ENCODE measurements at places on chromosomes 13 and 19. TPM values are rescaled to one million over a fixed set of nuclear protein-coding genes. Genes with fewer than 3 reads are reported as not detected.

GRCh38 chr19:23101241-23101640 lies 15.6 kb upstream of the ZNF730 start:
- DNase-seq, result no peak
- no peaks in the 10 kb centered on the region for H3K4me1 ChIP-seq
- H3K4me3 ChIP-seq, result no peak overlapping the region
- no peaks in the 10 kb centered on the region for H3K27me3 ChIP-seq

DNA sequence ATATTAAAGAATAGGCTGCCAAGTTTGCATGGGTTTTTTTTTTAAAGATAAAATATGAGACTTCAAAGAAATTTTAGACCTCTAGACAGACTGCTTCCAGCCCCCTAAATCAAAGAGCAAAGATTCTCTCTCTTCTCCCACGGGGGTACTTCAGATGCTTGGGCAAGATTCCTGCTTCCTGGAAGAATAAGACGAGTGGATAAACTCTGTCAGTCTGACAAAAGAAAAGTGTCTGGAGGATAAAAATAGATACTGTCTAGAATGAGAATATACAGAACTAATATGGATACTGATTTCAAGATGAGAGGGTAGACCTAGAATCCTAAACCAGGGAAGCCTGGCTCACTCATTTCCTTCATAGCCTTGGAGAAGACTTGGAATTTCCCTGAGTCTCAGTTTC lies 435.1 kb downstream of the FOXO1 start:
- H3K27ac ChIP-seq, result no peak overlapping the region
- no peaks in the 10 kb centered on the region for H3K36me3 ChIP-seq
- no peak overlapping the region for H3K4me3 ChIP-seq
- no peaks in the 10 kb centered on the region for H3K4me1 ChIP-seq
- no peaks in the 10 kb centered on the region for H3K27me3 ChIP-seq
- no peak for DNase-seq

GRCh38 chr19:18804643-18805042 lies 13.5 kb upstream of the COMP start:
- H3K36me3 ChIP-seq, result no peaks in the 10 kb centered on the region
- H3K27me3 ChIP-seq, result no peaks in the 10 kb centered on the region
- no peak overlapping the region for H3K4me3 ChIP-seq

GRCh38 chr13:96417939-96418685 lies 328.2 kb downstream of the HS6ST3 start:
- no peak for DNase-seq
- H3K4me1 ChIP-seq, result no peaks in the 10 kb centered on the region
- H3K36me3 ChIP-seq, result no peaks in the 10 kb centered on the region
- no peaks in the 10 kb centered on the region for H3K27me3 ChIP-seq
- no peak overlapping the region for H3K27ac ChIP-seq

DNA sequence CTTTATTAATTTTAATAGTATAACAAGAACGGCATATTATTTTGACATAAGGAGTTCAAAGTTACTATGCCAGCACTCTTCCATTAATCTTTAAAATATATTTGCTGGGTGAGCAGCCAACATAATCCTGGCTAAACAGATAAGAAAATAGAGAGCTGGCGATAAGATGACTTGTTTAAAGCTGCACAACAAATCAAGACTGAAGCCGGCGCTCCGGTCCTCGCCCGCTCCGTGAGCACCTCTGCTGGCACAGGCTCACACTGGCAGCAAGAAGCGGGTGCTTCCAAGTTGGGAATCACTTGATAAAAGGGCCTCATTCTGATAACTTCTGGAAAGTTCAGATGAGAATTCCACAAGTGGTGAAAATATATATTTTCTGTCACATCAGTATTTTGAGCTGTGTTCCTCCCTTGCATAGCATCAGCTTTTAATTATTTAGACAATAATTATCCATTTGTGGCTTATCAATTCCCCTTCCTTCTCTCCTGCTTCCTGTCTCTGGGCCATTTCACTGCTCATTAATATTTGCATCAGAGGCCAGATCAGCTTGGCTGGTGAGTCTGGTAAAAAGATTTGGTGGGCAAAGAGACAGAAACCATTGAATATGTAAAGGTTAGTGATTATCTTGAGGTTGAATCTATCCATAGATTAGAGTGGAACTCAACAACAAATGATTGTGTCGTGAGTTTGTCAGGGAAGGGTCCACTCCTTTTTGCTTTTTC lies 205.3 kb downstream of the MZT1 start:
- no peak for DNase-seq
- H3K4me1 ChIP-seq, result no peaks in the 10 kb centered on the region
- H3K27ac ChIP-seq, result no peak overlapping the region

DNA sequence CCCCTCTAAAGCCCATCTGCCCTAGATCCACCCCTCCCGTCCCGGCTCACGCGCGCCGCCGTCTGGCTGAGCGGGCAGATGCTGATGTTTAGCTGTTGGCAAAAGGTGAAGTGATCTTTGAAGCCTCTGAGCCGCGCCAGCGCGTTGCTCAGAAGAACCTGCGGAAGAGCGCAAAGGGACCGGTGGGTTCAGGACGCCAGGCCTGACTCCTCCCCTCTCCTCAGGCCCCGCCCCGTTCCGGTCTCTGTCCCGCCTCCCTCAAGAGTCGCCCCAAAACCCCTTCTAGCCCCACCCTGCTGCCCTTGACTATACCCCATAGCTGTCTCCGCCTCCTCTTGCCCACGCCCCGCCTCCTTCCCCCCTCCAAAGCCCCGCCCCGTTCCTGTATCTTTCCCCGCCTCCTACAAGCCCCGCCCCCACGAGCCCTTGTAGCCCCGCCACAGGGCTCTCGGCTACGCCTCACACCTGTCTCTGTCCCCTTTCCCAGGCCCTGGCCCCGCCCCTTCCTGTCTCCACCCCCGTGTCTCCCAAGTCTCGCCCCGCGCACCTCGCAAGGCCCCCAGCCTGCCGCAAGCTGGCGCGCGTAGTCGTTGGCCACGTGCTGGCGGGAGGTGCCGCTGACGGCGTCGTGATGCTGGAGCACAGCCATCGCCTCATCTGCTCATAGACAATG lies 9.5 kb downstream of the MAN2B1 start:
- H3K27ac ChIP-seq, result no peak overlapping the region
- no peak for DNase-seq
- H3K4me1 ChIP-seq, result no peaks in the 10 kb centered on the region
- peaks cover 7% of the 10 kb centered on the region for H3K36me3 ChIP-seq
- no peaks in the 10 kb centered on the region for H3K27me3 ChIP-seq

GRCh38 chr13:41928323-41928722 lies 32.6 kb downstream of the VWA8 start:
- no peak overlapping the region for H3K27ac ChIP-seq
- peaks cover 10% of the 10 kb centered on the region for H3K36me3 ChIP-seq
- no peak overlapping the region for H3K4me3 ChIP-seq
- H3K4me1 ChIP-seq, result no peaks in the 10 kb centered on the region

GRCh38 chr13:75356421-75356820 lies 125.5 kb downstream of the TBC1D4 start:
- DNase-seq, result no peak
- H3K4me1 ChIP-seq, result no peaks in the 10 kb centered on the region
- H3K36me3 ChIP-seq, result no peaks in the 10 kb centered on the region
- H3K27me3 ChIP-seq, result no peaks in the 10 kb centered on the region
- H3K4me3 ChIP-seq, result no peak overlapping the region

GRCh38 chr19:31340042-31341025 lies 8.9 kb downstream of the TSHZ3 start:
- peak; percentile 17 for DNase-seq
- H3K4me1 ChIP-seq, result no peaks in the 10 kb centered on the region
- no peak overlapping the region for H3K4me3 ChIP-seq
- peaks cover 6% of the 10 kb centered on the region for H3K27me3 ChIP-seq
- H3K36me3 ChIP-seq, result no peaks in the 10 kb centered on the region

DNA sequence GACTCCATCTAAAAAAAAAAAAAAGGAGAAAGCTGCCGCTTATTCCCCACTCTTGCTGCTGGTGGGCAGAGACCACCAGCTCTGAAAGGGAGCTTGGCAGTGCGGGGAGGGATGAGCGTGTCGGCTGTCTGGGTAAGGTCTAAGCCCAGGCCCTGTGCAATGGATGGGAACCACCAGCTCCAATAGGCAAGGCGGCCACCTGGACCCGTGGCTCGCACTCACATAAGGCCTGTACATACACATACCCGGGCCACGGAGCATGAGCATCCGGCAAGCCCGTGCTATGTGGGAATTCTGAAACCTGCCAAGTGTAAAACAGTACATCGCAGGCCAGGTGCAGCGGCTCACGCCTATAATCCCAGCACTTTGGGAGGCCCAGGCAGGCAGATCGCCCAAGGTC lies 56.6 kb upstream of the USE1 start:
- H3K27me3 ChIP-seq, result no peaks in the 10 kb centered on the region
- no peaks in the 10 kb centered on the region for H3K4me1 ChIP-seq

- H3K36me3 ChIP-seq, result no peaks in the 10 kb centered on the region
- no peaks in the 10 kb centered on the region for H3K4me1 ChIP-seq
- no peak overlapping the region for H3K27ac ChIP-seq
- H3K4me3 ChIP-seq, result no peak overlapping the region
- H3K27me3 ChIP-seq, result peaks cover 6% of the 10 kb centered on the region
- DNase-seq, result no peak
Observed at GRCh38 chr13:43200736-43201135, 177.3 kb downstream of the DNAJC15 start.

GRCh38 chr19:15871570-15871969 lies 26.3 kb downstream of the CYP4F2 start:
- H3K27me3 ChIP-seq, result no peaks in the 10 kb centered on the region
- H3K36me3 ChIP-seq, result no peaks in the 10 kb centered on the region
- no peak for DNase-seq
- H3K4me3 ChIP-seq, result peak overlapping the region; percentile 35

- no peaks in the 10 kb centered on the region for H3K27me3 ChIP-seq
- no peaks in the 10 kb centered on the region for H3K36me3 ChIP-seq
- peak overlapping the region; percentile 78 for H3K4me3 ChIP-seq
- DNase-seq, result no peak
- H3K27ac ChIP-seq, result peak overlapping the region; percentile 31
- peaks cover 15% of the 10 kb centered on the region for H3K4me1 ChIP-seq
Observed at GRCh38 chr19:18203408-18203862, 407 bp downstream of the RAB3A start.

GRCh38 chr13:57552437-57552836 lies 79.1 kb upstream of the PCDH17 start:
- H3K27me3 ChIP-seq, result no peaks in the 10 kb centered on the region
- DNase-seq, result no peak
- H3K36me3 ChIP-seq, result no peaks in the 10 kb centered on the region
- no peaks in the 10 kb centered on the region for H3K4me1 ChIP-seq

- H3K4me1 ChIP-seq, result no peaks in the 10 kb centered on the region
- no peak overlapping the region for H3K27ac ChIP-seq
- H3K36me3 ChIP-seq, result peaks cover 2% of the 10 kb centered on the region
- no peaks in the 10 kb centered on the region for H3K27me3 ChIP-seq
- H3K4me3 ChIP-seq, result no peak overlapping the region
- DNase-seq, result no peak
Observed at GRCh38 chr19:52542984-52543664, 15.7 kb downstream of the ZNF808 start.

GRCh38 chr19:31947436-31948115 lies 397.8 kb upstream of the ZNF507 start:
- no peaks in the 10 kb centered on the region for H3K36me3 ChIP-seq
- H3K4me1 ChIP-seq, result no peaks in the 10 kb centered on the region
- no peak overlapping the region for H3K27ac ChIP-seq
- no peaks in the 10 kb centered on the region for H3K27me3 ChIP-seq
- H3K4me3 ChIP-seq, result no peak overlapping the region

NPHS1 gene
- not detected for total RNA-seq

CCDC61 gene
- 37.0 TPM for total RNA-seq

MCEMP1 gene
- total RNA-seq, result not detected

SLC17A7 gene
- total RNA-seq, result 0.29 TPM

ZNF177 gene
- 2.8 TPM for total RNA-seq

SMIM17 gene
- total RNA-seq, result not detected

KRTDAP gene
- total RNA-seq, result not detected

RASAL3 gene
- total RNA-seq, result 88.5 TPM

CNMD gene
- total RNA-seq, result not detected

ELAVL3 gene
- total RNA-seq, result not detected
